ENCODE measurements at places on chromosomes 3 and 15.

DNA sequence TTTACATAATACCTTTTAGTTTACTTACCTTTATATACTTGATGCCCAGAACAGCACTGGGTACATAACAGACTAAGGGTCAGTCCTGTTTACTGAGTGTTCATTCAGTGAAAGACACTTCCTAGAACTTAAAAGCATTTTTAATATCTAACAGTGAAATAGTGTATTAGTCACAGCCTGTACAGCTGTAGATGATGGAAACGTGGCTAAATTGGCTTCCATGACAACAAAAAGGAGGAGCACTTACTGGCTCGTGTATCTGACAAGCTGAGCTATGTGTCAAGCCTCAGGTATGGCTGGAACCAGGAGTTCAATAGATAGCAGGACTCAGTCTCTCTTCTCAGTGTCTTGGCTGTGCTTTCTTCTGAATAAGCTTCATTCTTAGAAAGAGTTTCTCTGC is 40.2 kb downstream of the CMTM8 start:
- no peak for DNase-seq

DNA sequence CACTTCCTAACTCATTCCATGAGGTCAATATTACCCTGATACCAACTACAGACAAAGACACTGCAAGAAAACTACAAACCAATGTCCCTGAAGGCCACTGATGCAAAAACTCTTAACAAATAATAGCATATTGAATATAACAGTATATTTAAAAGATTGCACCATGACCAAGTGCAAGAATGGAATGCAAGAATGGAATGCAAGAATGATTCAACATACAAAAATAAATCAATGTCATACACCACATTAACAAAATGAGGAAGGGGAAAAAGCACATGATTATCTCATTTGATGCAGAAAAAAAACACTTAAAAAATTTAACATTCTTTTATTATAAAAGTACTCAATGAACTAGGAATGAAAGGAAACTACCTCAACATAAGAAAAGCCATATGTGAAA is 463.1 kb upstream of the NECTIN3 start:
- no peak for DNase-seq

DNA sequence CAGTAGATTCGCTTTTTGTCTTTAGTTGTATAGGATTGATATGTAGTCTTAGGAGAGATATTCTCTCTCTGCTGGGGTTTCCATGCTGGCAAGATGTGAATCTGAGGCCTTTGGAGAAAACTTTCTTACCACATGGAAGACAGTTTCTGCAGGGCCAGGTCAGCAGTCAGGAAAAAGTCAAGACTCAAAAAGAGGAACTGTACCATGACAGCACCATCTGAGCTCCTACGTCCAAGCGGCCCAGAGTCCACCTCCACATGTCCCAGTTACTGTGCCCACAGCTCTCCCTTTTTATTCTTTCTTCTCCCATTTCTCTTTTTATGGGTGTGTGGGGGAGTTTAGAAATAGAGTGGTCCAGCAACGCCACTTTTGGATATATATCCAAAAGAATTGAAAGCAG is 172.0 kb downstream of the MTHFS start:
- DNase-seq: no peak

DNA sequence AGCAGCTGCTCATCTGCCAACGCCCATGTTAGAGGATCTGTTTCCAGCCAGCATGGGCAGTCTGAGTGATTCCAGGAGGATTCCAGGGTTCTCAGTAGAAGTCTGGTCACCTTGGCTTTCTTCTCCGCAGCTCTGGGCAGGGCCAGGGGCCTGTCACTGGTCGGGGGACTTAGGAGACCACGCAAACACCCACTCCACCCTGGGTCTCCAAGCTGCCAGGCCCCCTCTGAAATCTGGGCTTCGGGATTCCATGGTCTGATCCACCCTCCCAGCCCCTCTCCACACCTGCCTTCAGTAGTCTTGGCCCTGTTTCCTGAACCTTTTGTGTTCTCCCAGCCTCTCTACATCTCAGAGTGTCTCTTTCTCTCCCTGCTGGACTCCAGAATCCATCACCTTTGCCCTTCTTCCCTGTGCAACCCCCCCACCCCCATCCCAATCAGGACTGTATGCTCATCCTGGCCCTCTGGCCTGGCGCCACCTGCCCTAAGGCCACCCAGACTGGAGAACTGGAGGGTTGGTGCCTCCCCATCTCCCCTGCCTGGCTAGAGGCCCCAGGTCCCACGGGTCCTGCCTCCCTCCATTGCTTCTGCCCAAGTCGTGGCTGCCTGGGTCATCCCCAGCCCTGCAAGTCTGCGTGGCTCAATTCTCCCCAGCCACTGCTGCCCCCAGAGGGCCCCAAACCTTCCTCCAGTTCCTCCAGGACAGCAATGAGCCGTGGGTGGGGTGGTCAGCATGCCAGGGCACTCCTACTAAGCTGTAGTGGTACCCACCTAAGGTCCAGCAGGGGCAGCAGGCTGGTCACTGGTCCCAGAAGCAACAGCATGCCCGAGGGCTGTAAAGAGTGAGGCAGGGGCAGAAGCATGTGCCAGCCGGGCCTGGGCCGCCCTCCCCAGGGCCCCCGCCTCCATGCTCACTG is 102.8 kb downstream of the TBC1D2B start:
- peak; percentile 60 for DNase-seq
